ENCODE measurements at places on chromosomes 12 and 14. TPM values are rescaled to one million over a fixed set of nuclear protein-coding genes. Genes with fewer than 3 reads are reported as not detected.

Gene NCAPD2
- 185 TPM for total RNA-seq

Gene MMP17
- total RNA-seq, result 26.2 TPM

Gene PLEKHG7
- not detected for total RNA-seq

Gene STRAP
- total RNA-seq, result 125 TPM

Gene EGLN3
- total RNA-seq, result 0.45 TPM

Gene GRIP1
- 4.7 TPM for total RNA-seq

Gene DPF3
- 1.6 TPM for total RNA-seq

Gene FGD4
- 8.1 TPM for total RNA-seq

Gene ANGEL1
- 7.7 TPM for total RNA-seq

Gene SRRM4
- not detected for total RNA-seq

Gene TRAF3
- total RNA-seq, result 16.3 TPM

Gene SLC5A8
- not detected for total RNA-seq

Gene PSMB11
- not detected for total RNA-seq

Gene GPR162
- 2.7 TPM for total RNA-seq

Gene FAM222A
- 7.3 TPM for total RNA-seq

Gene PDE6H
- total RNA-seq, result not detected

Gene RERGL
- not detected for total RNA-seq

Gene SOAT2
- total RNA-seq, result not detected

Gene CD69
- not detected for total RNA-seq

Gene NEK9
- 19.7 TPM for total RNA-seq

Gene WNT5B
- 0.64 TPM for total RNA-seq

Gene ZFHX2
- total RNA-seq, result 0.26 TPM

Gene SCNN1A
- 1.0 TPM for total RNA-seq

Gene CCDC38
- total RNA-seq, result not detected

Gene PNMA1
- total RNA-seq, result 4.9 TPM

Gene OR4E2
- total RNA-seq, result not detected

Gene A2M
- total RNA-seq, result 0.85 TPM

Gene THAP2
- total RNA-seq, result 1.2 TPM

Gene SIX1
- total RNA-seq, result 7.7 TPM

Gene CBLN3
- total RNA-seq, result 0.75 TPM

Gene TPPP2
- not detected for total RNA-seq

Gene COX8C
- total RNA-seq, result not detected

Gene RABGGTA
- 35.3 TPM for total RNA-seq

Gene XPOT
- total RNA-seq, result 127 TPM

Gene MYH6
- not detected for total RNA-seq

Gene CDH24
- 7.8 TPM for total RNA-seq

Gene DCN
- not detected for total RNA-seq

Gene KLRC1
- not detected for total RNA-seq

Gene LRFN5
- 0.04 TPM for total RNA-seq

Gene TECPR2
- 6.2 TPM for total RNA-seq

Gene BIN2
- not detected for total RNA-seq

Gene RFX4
- total RNA-seq, result not detected

Data from A375 (cell line).